ENCODE measurements at places on chromosomes 1 and 21.

DNA sequence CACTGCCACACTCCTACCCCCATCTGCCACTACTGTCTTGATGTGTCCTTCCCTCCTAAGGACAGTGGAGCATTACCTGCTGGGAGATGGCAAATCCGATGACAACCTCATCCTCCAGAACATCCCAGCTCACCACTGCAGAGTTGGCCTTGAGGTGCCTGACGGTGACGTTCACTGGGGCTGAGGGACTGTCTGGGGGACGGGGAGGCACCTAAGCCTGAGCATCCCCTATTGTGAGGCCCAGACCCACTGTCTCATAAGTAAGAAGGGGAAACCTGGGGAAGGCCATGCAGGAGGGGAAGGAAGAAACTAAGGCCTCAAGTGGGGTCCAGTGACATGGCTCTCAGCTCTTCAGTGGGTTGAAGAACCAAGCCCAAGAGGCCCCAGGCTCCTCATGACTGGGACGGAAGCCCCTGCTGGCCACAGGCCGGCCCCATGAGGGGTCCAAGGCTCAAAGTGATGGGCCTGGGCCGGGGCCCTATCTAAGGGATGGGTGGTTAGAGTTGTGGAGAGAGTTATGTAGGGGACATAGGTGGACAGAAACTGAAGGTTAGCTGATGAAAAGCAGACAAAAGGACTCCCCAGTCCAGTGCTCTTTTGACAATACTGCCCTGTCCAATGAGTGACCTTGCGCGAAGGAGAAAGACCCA is 1.8 kb downstream of the FNDC5 start:
- no peak for DNase-seq

- peak; percentile 41 for DNase-seq
Measured at GRCh38 chr1:212485913-212486618, 53.3 kb downstream of the NENF start.

DNA sequence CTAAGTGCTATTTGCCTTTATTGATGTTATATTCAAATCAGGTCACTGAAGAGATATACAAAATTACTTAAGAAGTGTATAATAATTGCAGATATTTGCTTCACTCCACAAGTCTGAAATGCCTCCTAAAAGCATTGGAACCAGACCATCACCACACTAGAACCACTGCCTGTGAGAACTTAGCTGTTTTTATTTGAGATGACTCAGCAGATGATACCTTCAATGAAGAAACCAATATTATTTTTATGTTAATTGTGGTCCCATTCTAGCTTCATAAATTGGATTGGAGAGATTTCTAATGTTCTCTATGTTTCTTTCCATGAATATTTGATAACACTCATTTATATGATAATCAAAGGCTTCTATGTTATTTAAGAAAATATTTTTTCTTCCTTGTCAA is 740.6 kb downstream of the KCNT2 start:
- DNase-seq = no peak

GRCh38 chr1:168706391-168706992 is 22.5 kb downstream of the DPT start:
- DNase-seq = no peak

GRCh38 chr1:92298213-92298572 is 594 bp downstream of the GLMN start:
- no peak for DNase-seq

DNA sequence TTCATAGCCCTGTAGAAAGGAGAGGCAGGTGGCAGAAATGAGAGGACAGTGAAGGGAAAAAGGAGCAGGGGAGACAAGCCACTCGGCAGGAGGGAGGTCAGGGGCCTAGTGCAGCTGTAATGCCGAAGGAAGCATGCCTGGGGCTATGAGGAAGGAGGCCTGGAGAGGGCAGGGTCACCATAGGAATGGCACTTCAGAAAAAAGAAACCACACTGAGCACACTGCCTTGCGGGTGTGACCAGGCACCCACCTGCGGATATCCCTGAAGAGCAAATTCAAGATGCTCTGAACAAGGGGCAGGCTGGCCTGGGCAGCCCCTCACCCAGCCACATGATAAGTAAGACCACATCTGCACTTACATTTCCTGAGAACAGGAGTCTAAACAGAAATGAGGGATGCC is 104.7 kb downstream of the JAK1 start:
- DNase-seq = peak; percentile 18

DNA sequence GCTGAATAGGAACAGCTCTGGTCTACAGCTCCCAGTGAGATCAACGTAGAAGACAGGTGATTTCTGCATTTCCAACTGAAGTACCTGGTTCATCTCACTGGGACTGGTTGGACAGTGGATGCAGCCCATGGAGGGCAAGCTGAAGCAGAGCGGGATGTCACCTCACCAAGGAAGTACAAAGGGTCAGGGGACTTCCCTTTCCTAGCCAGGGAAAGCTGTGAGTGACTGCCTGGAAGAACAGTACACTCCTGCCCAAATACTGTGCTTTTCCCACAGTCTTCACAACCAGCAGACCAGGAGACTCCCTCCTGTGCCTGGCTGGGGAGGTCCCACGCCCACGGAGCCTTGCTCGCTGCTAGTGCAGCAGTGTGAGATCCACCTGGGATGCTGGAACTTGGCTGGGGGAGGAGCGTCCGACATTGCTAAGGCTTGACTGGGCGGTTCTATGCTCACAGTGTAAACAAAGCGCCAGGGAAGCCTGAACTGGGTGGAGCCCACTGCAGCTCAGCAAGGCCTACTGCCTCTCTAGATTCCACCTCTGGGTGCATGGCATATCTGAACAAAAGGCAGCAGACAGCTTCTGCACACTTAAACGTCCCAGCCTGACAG is 14.7 kb downstream of the CR1L start:
- DNase-seq = no peak

DNA sequence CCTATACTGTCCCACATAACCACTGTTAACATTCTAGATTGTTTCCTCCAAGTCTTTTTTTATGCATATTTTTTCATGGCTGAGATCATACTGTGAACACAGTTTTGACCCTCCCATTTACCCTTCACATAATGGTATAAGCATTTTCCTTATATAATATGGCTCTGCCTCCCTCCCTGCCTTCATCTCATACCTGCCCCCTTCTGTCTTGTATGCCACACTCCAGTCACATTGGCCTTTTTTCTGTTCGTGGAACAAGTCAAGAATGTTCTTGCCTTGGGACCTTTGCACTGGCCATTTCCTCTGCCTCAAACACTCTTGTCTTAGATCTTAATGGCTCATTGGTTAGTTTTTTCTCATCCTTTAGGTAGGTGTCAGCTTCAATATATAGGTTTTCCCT is 24.3 kb upstream of the ELAVL4 start:
- no peak for DNase-seq

DNA sequence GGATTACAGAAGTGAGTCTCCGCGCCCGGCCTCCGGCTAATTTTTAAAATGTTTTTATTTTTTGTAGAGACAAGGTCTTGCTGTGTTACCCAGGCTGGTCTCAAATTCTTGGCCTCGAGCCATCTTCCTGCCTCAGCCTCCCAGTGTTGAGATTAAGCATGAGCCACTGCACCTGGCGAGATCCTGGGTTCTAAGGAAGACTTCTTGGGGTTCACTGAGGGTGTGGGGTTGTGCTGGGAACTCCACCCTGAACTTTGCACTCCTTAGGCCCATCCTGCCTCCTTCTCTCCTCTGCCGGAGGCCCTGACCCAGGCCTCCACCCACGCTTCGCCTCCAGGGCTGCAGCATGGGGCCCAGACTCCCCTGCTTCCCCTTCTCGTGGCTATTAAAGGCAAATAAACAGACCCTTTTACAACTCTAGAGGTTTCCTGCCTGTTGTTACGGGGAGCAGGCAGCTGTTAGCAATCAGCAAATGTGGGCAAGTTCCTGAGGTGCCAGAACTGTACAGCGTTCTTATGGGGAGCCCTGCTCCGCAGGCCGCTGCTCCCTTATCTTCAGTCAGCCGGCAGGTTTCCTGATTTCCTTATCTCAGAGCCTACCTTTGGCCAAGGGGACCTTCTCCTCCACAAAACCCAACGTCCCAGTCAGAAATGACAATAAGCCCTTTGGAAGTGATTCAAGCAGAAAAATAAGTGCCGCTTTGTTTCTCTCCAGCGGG is 41.0 kb upstream of the LIN9 start:
- peak; percentile 18 for DNase-seq

Measured in GM12865 (cell line).